Suprapubic skin (tissue), 4 donors: ENCODE measurements at places on chromosomes 12 and 14.

- no peak for DNase-seq
Measured at GRCh38 chr12:14779834-14780233, 23.4 kb downstream of the WBP11 start.

DNA sequence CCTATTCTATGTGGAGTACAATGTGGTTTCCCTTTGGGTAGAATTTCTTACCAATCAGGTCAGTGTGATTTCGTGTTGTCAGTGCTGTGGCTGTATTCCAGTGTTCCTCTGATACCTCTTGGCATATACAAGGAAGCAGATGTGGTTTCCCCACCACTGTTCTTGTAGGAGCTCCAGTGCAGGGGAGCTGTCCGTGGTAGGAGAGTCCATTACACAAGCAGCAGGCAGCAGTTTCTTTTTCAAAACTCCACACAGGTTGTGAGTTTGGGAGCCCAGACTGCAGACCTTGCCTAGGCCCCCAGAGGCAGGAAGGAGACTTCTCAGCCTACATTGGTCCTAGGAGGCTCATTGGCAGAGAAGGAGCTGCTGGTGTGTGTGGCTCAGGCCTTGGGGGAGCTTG lies 452.8 kb downstream of the AACS start:
- no peak for DNase-seq

DNA sequence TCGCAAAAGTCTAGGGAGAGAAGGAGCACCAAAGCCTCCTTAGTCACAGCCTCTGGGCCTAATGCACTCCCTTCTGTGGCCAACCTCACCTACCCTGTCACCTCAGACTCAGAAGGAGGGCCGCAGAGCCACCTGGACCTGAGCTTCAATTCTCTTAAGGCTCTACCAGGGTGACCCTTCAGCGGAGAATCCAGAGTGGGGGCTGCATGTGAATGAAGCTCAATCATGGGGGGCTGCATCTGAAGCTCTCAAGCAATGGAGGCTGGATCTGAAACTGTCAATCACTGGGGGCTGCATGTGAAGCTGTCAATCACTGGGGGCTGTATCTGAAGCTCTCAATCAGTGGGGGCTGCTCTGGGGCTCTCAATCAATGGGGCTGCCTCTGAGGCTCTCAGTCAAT lies 43.1 kb upstream of the EIF5 start:
- no peak for DNase-seq

GRCh38 chr12:102728506-102729242 lies 188.4 kb downstream of the PAH start:
- no peak for DNase-seq

DNA sequence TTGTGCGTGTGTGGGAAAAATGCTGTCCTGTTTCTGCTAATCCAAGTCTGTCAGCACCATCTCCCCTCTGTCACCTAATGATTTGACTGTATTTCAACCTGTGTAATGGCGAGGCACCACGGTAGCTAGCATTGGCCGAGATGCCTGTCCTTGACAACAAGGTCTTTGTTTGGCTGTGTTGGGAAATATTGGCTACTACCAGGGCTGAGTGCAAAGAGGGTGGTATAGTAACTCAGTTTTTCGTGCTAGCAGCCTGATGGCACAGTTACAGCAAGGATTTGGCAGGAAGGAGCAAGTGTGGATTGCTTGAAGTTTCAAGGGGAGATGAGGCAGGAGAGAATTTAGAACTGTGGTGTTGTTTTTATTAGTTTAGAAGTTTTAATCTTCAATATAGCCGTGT lies 440.3 kb upstream of the RGS6 start:
- no peak for DNase-seq

DNA sequence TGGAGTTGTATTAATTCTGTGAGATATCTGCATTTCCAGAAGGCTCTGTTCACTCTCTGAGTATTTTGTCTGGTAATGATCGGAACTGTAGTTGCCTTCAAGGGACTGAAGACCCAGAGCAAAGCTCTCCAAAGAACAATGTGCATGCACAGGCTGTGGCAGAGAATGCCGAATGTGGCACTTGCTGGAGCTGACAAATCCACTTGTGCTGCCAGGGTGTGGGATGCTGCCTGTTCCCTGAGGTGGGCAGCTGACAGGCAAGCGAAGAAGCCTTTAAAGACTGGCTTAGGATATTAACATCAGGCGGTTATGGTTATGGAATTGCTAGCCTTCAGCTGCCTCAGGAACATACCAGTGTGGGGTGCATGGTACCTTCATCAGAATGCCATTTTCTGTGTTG lies 419.9 kb upstream of the ATP2B1 start:
- DNase-seq, result no peak

GRCh38 chr12:92602930-92603623 lies 99.7 kb upstream of the PLEKHG7 start:
- no peak for DNase-seq

DNA sequence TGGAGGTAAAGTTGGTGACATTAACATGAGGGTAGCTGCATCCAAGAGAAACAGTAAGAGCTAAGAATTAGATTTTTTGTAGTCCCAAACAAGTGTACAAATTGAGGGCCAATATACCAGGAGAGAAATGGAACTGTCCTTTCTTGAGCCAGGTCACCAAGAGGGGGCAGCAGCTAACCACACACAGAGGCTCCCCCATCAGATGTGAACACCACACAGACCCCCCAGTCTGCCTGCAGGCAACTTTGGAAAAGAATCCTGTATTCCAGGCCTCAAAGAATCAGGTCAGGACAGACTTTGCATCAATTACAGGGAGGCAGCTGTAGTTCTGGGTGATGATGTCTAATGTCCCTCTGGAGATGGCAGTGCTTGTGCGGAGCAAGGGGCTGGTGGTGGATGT lies 77.9 kb downstream of the SPTB start:
- DNase-seq, result no peak

GRCh38 chr14:49972131-49972671 lies 79.3 kb downstream of the ARF6 start:
- no peak for DNase-seq

DNA sequence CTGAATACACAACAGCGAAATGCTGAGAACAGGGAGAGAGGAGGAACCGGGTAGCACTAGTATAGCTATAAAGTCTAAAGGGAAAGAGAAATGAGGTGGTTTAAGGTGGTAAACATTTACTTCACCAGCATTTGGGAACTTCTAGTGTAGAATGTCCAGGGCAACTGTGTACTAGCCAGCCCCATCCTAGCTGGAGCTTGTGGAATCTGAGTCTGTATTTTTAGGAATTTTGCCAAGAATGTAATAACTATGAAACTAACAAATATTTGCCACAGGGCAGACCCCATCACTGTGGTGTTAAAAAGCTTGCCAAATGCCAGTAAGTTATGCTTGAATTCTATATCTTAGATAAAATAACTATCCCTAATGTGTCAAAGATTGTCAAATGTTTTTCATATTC lies 398.9 kb upstream of the MIS18BP1 start:
- DNase-seq, result no peak

- no peak for DNase-seq
Measured at GRCh38 chr12:75270157-75270556, 60.0 kb downstream of the CAPS2 start.

DNA sequence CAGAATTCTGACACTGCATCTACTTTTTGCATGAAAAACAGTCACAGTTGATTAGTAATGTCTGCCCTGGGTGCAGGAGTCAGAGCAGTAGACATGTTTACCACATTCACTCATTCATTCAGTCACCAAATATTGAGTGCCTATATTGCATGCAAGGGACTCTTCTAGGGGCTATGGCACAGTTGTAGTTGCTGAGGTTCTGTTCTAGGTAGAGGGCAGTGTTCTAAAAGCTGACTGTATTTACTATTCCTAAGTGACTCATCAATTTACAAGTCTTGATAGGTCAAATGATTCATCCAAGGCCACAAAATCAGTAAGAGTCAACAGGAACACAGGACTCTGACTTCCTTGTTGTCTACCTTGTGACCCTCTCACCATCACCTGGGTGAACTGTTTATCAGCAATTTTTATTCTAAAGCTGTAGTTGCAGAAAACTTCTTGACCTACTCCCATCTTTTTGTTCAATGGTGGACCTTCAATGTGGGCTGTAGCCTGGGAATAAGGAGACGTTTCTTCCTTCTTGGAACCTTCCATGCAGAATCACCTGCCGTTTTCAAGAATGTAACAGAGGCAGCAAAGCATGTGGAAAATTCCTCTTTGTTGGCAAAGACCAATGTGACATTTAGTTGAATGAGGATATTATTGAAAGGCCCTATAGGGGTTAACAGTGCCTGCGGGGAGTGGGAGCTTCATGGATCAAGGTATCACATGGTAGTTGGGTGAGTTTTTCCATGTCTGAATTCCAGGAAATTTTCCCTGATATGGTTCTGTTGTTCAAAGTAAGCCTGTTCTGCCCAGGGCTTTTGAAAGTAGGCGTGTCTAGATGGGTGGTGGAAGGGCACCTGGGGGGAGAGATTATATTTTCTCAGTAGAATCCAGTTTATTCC lies 223.2 kb downstream of the KTN1 start:
- DNase-seq, result no peak

- peak; percentile 87 for DNase-seq
Measured at GRCh38 chr12:124915239-124916236, 1.1 kb upstream of the UBC start.

DNA sequence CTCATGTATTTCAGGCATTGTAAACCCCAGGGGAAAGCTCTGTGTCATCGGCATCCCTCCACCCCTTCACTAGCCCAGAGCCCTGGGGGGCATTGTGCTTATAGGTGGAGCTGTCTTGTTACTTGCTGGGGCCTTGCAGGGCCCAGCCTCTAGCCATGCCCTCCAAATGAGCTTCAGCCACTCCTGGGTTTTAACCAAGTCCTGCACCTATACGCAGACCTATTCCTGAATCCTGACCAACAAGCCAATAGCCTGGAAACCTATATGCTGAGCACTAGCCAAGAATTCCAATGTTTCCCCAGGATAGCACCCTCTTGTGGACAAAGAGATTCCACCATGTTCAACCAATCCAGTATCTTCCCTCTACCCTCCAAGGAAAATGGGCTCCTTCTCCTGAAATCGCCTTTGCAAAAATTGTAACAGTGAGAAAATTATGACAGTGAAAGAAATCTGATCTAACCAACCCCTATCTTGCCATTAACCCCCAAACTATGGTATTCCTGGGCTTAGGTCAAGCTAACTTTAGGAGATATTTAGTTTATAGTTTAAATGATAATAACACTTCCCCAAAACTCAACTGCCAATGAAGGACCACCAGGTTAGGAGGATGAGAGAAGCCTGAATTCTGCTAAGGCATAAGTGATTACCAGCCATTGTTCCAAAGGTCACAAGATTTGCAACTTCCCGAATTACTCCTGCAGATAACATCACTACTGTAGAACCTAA lies 55.5 kb downstream of the TTC7B start:
- DNase-seq, result no peak

GRCh38 chr12:120413901-120414695 lies 23.8 kb upstream of the COX6A1 start:
- no peak for DNase-seq

- DNase-seq, result peak; percentile 82
Measured at GRCh38 chr14:24339284-24340151, at the start of gene RIPK3. TSS of gene RIPK3 (minus strand) at chr14:24339991. CDS start at chr14:24339826, 165 bp downstream.

DNA sequence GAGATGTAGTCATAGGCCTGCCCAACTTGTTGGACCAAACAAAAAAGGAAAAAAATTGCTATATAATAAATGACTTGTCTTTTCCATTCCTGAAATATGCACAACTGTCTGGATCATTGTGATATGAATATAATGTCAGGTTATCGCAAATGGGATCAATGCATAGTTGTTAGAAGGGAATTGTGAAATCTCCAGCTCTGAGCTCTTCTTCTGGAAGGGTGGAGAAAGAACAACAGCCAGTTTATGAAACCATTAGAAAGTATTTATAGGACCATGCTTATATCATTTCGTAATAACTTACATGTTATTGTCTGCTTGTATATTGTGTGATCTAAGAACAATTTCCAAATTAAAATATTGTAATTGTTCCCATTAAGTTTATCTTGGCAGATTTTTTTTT lies 35.7 kb upstream of the HIF1A start:
- DNase-seq, result no peak
